ENCODE measurements at places on chromosomes 1 and 21.

GRCh38 chr1:216049741-216050430, 373.4 kb downstream of the USH2A start:
- no peak for DNase-seq

- no peak for DNase-seq
Observed at GRCh38 chr1:204136814-204137213, 15.0 kb downstream of the ETNK2 start.

- no peak for DNase-seq
Observed at GRCh38 chr1:26740952-26741351, 45.1 kb downstream of the ARID1A start.

DNA sequence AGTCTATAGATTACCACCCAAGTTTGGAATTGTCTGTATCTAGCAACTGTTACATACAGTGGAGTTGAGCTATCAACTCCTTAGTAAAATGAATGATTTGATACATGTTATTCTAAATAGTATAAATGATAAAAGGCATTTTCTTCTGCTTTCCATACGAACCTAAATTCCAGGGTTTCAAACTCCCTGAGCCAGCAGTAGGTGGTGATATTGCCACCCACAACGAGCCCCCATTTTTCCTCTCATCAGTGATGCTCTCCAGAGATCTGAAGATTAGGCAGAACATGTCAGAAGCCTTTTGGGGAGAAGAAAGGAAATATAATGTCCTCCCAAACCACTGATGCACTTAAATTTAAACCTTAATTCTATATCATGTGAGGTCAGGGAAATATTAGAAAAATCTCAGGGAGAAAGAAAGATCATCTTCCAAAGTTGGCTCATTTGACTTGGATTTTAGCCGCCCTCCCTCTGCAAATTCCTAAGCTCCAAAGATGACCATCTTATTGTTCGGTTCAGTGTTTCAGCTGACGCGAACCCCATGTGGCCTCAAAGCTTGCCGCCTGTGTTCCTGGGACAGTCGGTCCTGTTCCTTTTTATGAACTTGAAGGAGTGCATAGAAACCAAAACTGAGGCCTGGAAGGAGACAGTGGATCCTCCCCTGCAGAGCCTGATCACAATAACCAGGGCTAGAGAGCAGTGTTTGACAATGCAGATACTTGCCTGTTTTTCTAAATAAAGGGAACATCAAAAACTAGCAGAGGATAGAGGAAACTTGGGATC, 2.3 kb downstream of the EVA1C start:
- peak; percentile 27 for DNase-seq

DNA sequence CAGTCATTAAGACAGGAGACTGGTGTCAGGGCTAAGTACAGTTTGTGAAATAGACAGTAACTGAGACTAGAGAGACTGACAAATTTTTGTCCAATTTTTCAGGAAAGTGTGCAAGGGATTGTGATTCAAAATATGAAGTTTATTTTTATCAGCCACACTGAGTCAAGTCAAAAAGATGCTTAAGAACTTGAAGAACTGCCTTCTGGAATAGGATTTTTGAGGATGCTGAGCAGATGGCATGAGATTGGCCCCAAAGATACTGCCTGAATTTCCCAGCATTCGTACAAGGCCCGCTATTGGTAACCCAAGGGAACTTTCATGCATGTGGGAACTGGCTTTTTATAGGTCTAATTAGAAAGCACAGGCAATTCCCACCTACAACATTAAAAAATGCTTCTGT, 610.0 kb downstream of the LMO4 start:
- no peak for DNase-seq
